ENCODE measurements at places on chromosomes 1 and 21. TPM values are rescaled to one million over a fixed set of nuclear protein-coding genes. Genes with fewer than 3 reads are reported as not detected.

RAB3B gene
- polyA plus RNA-seq, result not detected

RNU1-3 gene
- polyA plus RNA-seq, result not detected

CYB561D1 gene
- 8.6 TPM for polyA plus RNA-seq

NPL gene
- 4.8 TPM for polyA plus RNA-seq

CLDN17 gene
- polyA plus RNA-seq, result not detected

RBP7 gene
- 1.3 TPM for polyA plus RNA-seq

LAD1 gene
- polyA plus RNA-seq, result not detected

Measured in IgD-negative memory B cell (primary cell).